ENCODE measurements at places on chromosomes 5 and 9.

- DNase-seq, result no peak
Observed at GRCh38 chr9:68966496-68966944, 47.4 kb downstream of the PRKACG start.

- no peak for DNase-seq
Observed at GRCh38 chr9:96874947-96875460, 20.7 kb upstream of the ZNF782 start.

DNA sequence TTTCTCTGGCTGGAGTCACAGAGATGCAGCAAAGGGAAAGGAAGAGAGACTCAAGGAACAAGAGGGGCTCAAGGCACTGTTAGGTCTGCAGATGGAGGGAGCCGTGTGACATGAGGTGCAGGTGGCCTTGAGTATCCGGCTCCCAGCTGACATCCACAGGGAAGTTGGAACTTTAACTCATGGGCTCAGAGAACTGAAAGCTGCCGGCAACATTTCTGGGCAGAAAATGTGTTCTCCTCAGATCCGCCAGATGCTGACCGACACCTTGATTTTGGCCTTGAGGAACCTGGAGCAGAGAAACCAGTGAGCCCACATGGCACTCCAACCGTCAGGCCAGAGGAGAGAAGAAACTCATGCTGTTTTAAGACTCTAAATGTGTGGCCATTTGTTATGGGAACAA, 258.1 kb upstream of the IRX2 start:
- no peak for DNase-seq

DNA sequence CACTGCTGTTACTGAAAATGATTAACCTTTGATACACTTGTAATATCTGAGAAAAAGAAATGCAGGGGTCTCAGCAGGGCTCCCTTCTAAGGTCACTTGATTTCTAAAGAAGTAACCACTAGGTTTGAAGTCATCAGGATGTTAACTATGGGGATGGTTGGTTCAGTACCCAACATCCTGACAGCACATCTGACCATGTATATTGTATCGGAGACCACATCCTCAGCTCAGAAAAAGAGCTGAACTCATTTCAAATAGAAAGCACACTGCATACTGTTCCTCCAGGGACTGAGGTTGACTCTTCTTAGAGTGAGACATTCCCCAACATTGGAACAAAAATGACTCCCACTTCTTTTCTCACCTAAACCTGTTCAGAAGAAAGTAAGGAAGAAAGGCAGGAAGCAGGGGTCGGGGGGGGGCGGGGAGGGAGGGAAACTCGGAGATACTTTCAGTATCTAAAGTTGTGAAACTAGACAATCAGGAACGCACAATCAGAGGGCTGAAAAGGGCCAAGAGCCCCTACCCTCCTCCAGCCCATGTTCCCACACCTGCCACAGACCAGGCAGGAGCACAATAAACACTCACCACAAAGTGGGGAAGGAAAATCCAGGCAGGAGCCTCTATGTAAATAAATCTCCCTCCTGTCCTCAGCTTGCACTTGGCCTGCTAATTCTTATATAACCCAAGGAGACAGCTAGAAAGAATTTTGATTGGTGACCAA, 730 bp upstream of the GZMA start:
- no peak for DNase-seq

DNA sequence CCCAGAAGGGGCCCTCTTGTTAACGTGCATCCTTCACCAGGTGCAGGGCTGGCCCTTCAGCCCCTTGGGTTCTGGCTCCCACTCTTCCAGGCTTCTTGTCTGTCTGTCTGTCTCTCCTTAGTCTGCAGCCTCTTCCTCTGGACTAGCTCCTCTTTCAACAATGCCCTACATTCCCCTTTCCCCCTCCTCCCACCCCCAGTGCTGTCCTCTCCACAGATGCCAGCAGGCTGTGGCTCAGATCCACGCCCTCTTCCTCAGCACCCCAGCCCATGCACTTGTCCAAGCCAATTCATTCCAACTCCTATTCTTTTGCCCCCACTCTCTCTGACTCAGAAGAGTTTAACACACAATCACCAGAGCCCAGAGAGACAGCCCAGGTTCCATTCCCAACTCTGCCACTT, 45.2 kb upstream of the ALDH1B1 start:
- no peak for DNase-seq

DNA sequence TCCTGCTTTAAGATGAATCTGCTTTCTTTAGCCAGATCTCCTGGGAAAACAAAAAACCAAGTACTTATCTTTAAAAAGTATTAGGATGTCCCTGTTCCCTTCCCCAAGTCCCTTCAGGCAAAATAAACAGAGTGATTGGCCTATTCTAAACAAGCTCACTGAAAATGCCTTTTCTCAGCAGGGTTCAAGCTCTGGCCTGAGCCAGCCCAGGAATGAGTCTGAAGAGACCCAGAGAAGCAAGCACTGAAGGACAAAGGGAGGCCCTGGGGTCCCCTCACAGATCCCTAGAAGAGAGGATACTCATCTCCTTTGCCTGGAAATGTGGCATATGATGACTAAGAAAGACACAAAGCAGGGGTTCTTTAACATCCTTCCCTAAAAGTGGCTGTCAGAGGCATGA, 66.8 kb upstream of the MAP1B start:
- DNase-seq, result no peak

- DNase-seq, result no peak
Observed at GRCh38 chr9:98502976-98503325, 205.8 kb downstream of the GABBR2 start.

GRCh38 chr9:98738741-98739140, 30.0 kb upstream of the GABBR2 start:
- DNase-seq, result no peak

- DNase-seq, result no peak
Observed at GRCh38 chr5:54930736-54931135, 54.7 kb downstream of the ESM1 start.

- DNase-seq, result no peak
Observed at GRCh38 chr5:172097356-172097755, 90.7 kb downstream of the STK10 start.

DNA sequence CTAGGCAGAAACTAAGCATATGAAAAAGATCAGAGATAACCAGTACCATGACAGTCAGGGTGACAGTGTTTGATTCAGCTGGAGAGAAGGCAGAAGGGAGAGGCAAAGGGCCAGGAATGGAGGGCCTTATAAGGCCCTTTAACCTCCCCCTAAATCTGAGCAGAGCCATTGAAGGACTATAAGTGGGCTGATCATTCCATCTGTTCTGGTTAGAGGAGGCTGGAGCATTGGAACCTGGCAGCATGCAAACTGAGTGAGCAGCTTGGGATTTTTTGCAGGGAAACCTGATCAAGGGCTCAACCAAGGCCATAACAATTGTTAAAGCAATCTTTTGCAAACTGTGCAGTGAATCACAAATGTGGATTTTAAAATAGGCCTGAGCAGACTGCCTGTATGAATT, 174.5 kb upstream of the DAP start:
- no peak for DNase-seq

GRCh38 chr5:80915716-80916115, 44.4 kb upstream of the RASGRF2 start:
- no peak for DNase-seq

All from anterior cingulate cortex (tissue), 58 donors.